Stimulated activated CD8-positive, alpha-beta memory T cell treated with anti-CD3 and anti-CD28 coated beads, Interleukin-7, amount 100 ng/mL, for 48 hours (primary cell): ENCODE measurements at places on chromosomes 4 and X.
A peak's percentile ranks its signal among the peaks of the same experiment; 100 is the strongest.

DNA sequence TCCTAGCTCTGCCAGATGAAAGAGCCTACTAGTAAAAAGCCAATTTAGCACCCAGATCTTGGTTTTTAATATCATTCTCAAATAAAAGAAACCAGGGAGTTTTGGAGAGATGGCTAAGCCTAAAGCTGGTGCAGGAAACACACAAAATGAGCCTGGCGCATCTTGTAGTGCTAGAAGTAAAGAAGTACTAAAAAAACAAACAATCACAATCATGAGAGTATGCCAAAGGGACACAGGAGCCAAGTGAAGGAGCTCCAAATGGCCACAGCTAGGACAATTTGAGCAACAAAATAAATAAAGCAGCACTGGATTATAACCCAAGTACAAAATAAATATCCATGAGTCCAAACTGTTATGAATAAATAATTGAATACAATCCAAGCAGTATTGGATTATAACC lies 37.8 kb upstream of the HCCS start:
- no peak for DNase-seq

DNA sequence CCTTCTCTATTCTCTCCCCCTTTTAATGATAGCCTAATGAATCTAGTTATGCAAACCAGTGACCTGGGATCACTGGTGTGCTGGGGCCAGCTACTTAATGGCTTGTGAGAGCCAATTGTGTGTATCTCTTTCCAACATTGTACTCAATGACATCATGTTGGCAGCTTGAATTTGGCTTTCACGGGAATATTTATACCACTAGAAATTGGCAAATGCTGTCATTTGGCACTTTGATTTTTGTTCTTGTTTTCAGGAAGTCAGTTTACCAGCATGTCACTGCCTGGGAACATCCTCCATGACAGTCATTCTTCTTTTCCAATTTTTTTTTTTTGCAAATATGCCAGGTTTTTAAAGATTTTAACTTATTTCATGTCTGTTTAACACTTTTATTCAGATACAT lies 1685.3 kb downstream of the STIM2 start:
- DNase-seq, result no peak

GRCh38 chr4:123102897-123103471 lies 180.6 kb upstream of the NUDT6 start:
- no peak for DNase-seq

DNA sequence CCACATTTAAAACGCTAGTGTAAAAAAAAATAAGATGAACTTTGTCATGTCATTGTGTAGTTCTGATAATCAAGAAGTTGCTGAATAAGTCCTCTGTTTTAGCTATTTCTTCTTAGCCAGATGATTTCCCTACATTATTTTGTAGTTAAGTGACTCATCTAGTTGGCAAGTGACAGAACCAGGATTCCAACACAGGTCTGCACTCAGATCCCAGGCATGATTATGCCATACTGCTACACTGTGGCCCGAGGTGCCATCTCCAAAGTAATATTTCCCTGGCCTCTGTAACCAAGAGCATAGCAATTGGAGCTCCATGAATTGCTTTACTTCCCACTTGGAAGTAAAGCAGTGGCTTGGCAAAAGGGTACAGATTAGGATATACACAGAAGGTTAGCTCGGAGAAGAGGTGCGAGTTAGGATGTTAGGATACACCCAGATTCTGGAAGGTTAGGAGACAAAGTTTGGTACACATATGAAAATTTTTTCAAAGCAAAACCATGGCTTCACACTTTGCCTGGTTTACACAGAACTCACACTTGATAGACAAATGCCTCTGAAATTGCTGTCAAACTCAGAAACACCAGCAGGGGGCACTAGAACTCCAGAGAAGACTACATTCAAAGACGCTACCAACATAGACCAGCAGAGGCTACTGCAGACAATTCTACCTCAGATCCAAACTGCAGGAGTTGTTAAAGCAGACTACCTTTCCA lies 41.4 kb downstream of the SRPX2 start:
- DNase-seq, result peak; percentile 31

GRCh38 chr4:7867701-7868435 lies 71.8 kb downstream of the AFAP1 start:
- DNase-seq, result no peak

- no peak for DNase-seq
Measured at GRCh38 chrX:149286940-149287349, 218.2 kb downstream of the IDS start.

DNA sequence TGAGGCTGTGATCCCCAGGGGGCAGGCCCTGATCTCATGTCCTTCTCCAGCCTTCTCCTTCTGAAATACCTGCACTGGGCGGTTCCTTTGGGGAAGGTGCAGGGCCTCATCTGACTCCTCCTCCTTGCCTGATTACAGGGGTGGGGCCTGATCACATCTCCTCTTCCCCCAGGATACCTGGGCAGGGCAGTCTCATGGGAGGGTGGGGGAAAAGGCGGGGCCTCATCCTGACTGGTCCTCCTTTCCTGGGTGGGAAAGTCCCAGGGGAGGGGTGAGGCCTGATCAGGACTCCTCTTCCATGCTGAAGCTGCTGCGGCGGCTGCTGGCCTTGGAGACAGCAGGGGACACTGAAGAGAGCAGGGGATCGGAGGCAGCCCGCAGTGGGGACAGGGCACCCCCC lies 13.3 kb downstream of the TFE3 start:
- no peak for DNase-seq

GRCh38 chr4:4803216-4803911 lies 56.1 kb upstream of the MSX1 start:
- DNase-seq, result no peak
